Lower leg skin (tissue), 4 donors: ENCODE measurements at places on chromosomes 2 and 18. TPM values are rescaled to one million over a fixed set of nuclear protein-coding genes. Genes with fewer than 3 reads are reported as not detected.
A peak's percentile ranks its signal among the peaks of the same experiment; 100 is the strongest.

DNA sequence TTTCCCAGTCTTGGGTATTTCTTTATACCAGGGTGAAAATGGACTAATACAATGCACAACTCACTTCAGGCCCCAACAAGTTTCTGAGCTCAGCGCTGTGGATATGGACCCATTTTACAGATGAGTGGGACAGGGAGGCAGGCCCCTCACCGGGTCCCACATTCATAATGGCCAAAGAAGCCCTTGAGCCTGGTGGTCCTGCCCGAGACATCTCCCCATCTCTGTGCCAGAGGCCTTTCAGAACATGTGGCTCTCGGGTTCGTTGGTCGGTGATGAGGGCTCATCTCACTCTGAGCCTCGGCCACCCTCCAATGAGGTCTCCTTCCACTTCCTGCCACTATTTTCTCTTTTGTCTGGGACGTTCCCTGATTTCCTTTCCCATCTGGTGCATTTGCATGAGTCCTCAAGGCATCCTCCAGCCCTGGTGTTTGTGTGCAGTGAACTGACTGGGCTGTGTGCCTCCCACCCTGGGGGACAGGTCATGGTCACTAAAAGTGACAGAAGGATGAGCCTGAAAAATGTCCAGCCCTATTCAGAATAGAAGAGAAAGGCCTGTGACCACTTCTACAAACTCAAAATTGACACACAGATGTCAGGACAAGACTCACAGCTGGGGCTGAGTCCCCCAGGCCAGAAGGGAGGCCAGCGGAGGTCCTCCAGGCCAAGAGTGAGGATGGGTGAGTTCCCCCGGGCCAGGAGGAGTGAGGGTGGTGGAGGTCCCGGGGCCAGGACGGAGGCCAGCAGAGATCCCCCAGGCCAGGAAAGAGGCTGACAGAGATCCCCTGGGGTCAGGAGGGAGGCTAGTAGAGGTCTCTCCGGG is 134.5 kb downstream of the PTGR3 start:
- peak; percentile 80 for DNase-seq

DNA sequence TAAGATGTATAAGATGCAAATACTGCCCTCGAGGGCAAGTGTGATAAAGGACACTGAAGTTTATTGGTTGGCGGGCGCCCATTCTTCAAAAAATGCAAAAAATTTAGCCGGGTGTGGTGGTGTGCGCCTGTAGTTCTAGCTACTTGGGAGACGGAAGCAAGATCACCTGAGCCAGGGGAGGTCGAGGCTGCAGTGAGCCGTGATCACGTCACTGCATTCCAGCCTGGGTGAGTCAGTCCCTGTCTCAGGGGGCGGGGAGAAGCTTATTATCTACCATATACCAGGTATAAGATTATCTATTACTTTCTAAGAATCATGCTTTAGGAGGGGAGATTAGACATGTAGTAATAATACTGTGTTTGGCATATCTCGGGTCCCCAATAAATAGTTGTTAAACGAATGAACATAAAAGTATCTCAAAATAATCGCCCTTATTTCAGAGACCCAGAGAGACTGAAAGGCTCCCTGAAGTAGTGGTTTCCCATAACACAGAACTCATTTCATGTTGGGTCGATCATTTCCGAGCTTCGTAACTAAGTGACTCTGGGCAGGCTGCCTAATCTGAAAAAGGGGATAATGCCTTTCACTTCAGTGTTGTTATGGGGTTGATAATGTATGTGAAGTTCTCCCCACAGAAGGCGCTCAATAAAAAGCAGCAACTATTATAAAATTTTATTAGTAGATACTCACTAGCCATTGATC is 1.2 kb upstream of the SELENOI start:
- DNase-seq: no peak

GRCh38 chr2:174694196-174694878 is 69.9 kb downstream of the CHRNA1 start:
- no peak for DNase-seq

- no peak for DNase-seq
Measured at GRCh38 chr2:216482640-216483039, 16.0 kb upstream of the RPL37A start.

DNA sequence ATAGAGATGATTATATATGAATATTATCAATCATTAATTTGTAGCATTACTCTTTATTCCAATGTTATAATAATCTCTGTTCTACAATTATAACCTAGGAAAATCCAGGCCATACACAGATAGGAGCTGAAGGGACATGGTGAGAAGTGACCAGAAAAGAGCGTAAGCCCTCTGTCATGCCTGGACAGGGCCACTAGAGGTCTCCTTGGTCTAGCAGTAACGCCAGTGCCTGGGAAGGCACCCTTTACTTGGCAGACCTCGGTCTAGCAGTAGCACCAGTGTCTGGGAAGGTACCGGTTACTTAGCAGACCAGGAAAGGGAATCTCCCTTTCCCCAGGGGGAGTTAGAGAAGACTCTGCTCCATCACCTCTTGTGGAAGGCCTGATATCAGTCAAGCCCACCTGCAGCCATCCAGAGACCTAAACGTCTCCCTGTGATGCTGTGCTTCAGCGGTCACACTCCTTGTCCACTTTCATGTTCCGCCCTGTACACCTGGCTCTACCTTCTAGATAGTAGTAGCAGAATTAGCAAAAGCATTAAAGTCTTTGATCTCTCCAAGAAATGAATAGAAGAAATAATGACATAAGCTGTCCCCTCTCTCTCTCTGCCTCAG is 447.5 kb upstream of the FSIP2 start:
- DNase-seq: no peak

The NEU2 gene
- total RNA-seq: 24.6 TPM

The LAMA1 gene
- 0.17 TPM for total RNA-seq

- DNase-seq: no peak
Measured at GRCh38 chr2:168897449-168897848, 3.6 kb upstream of the G6PC2 start.

DNA sequence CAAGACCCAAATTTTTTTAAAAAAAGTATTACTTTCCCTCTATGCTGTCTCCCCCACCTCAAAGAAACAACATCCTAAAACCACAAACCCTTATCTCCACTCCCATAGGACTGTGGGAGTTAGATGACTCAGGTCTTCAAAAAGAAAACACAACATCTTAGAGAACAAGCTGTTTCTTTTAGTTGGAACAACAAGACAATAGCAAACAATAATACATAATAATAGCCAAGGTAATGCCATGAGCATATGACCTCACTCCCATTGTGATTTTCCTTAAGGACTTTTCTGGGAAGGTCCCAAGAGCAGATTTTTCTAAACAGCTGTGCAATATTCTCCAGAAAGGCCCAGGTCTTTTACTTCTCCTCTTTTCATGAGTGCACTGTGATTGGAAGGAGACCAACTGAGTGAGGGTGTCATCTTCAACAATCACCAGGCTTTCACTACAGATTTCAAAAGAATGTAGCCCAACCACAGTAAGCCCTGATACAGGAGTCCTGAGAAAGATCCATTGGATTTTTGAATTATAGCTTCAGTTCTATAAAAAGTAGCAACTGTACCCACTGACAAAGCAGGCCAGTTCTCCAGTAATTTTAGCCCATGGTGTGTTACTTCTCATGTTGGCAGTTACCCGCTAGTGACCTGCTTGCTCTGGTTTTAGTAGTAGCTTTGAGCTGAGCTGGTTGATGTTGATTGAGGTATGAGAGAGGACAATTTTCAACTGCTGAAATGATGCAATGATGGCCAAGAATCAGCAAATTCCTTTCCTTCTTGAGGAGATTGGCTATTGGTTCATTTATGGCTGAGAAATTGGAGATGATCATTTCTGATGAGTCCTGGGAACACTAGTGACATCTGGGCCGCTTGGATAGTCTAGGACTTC is 144.5 kb upstream of the TCF4 start:
- DNase-seq: no peak

DNA sequence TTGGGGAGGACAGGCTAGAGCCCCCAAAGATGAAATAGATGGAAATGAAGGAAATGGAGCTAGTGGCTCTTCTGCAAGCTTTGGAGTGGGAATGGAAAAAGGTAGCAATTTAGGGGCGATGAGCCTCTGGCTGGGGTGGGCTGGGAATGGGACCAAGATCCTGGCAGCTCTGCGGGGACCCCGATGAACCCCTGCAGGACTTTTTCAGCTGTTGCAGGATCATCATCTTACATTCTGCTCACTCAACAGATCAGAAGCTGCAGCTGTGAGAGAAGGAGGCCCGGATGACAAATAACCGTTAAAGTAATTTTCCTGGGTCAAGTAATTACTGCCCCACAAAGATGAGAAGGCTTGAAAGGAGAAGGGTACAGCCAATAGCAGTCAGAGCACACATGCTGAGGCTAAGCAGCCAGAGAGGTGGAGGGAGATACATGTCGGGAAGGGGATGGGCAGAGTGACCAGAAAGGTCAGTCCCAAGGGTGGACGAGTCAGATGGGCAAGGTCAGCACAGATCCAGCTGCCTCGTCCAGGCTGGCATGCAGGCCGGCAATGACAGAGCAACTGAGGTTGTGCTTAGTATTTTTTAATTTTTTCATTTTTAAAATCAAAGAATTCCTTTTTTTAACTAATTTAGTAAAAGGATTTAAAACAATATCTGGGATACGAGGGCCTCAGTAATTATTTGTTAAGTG is 245.0 kb upstream of the RAB6C start:
- peak; percentile 37 for DNase-seq

DNA sequence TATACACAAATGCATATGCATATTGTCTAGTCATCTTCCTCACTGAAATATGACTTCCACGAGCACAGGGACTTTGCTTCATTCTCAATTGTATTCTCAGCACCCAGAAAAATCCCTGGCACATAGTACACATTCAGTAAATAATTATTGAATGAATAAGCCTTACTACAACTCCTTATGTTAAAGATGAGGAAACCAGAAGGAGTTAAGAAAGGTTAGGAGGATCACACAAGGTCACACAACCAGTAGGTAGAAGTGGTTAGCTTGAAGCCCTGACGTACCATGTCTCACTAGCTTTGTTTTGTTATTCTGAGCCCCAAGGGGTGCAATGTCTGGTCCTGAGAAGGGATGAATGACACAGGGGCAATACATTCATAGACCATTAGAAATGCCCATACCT is 220.9 kb upstream of the PID1 start:
- no peak for DNase-seq

DNA sequence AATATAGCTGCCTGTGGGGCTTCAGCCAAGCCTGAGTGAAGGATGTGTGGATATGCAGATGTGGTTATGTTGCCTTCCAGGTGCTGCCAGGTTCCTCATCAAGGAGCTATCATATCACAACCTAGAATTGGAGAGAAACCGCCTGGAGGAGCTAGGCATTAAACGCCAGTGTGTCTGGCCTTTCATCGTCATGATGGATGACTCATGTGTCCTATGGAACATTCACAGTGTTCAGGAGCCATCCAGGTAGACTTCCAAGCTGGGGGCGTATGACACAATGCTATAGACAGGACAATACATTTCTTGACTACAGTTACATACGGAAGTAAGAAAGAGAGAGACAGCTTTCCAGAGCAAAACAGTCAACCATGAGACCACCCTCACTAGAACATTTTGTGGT is 86.8 kb downstream of the ESCO1 start:
- no peak for DNase-seq

DNA sequence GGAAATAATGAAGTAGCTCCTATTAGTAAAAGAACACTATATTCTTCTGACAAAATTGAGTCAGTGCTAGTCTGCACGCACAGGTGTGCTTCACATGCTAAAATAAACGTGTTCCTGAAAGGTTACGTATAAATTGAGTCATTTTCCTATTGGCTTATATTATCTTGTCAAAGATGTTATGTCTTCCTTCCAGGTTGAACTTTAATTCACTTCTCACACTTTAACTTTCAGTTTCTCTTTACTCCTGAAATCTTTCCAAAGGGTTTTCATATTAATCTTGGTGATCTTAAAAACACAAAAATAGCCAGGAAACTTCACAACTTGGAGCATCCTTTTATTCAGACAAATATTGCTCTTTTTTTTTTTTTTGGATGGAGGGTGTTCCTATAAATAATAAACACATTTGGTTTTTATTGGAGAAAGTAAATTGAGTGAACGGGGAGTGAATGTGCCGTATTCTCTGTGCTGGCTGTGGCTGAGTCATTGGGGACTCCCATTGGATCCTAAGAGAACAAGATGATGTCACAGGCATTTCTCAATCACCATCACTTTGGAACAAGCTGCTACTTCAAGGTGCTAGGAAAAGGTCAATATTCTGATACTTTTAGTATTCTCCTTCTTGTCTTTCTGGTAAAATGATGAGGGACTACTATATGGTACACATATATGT is 150.2 kb upstream of the SPATS2L start:
- DNase-seq: no peak

DNA sequence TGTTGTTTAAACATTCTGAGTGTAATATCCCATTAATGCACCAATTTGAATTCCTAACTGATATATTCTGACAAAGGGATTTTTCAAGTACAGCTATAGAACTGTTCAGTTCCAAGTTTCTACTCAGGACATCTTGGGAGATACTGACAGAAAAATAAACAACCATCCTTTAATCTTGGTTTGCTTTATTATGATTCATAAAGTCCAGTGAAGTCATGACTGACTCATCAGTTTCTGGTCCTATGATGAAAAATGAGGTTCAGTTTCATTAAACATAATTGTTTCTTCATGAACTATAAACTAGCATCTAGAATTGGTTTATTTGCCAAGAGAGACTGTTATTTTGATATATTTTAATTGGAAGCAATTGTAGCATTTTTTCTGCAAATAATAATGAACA is 896.2 kb downstream of the CCDC85A start:
- DNase-seq: no peak
